ENCODE measurements at places on chromosomes 3 and 15.

- no peak for DNase-seq
These were observed at the start of gene SH3GL3 for GRCh38 chr15:83446904-83447709. Gene SH3GL3 (plus strand): TSS chr15:83447341. CDS start chr15:83447534, 193 bp downstream.

GRCh38 chr15:88648357-88649214 is 9.8 kb downstream of the ISG20 start:
- no peak for DNase-seq

- no peak for DNase-seq
These were observed 223.8 kb downstream of the ADAMTS9 start for GRCh38 chr3:64463981-64464380.

- no peak for DNase-seq
These were observed 844 bp downstream of the NR2F2 start for GRCh38 chr15:96331144-96331944.

DNA sequence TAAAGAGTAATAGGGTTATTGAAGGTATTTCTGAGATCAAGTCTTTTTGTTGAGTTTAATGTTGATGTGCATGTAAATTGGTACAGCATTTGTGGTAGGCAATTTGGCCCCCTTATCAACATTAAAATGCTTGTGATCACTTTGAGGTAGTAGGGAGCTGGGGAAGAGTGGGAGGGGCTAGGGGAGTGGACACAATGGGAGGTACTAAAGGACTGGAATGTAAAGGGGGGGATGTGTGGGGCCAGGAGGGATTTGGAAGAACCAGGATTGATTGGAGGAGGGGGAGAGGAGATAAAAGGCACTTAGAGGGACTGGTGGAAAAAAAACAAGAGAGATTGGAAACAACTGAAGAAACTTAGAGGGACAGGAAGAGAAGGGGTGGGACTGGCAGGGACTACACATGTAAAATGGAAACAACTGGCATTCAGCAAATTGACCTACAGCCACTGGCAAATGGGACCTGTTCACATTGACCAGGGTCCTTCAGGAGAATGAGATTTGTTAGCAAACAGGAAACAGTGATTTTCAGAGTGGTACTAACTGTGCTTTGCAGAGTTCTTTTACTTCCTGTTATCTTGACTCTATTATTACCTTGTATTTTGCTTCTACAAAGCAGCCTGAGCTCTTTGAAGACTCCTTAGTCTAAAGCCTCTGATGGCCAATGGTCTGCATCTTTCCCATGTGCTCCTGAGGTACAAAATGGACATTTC is 47.8 kb upstream of the ZBTB38 start:
- DNase-seq = no peak

GRCh38 chr3:150538324-150539208 is 7.7 kb downstream of the SERP1 start:
- no peak for DNase-seq

DNA sequence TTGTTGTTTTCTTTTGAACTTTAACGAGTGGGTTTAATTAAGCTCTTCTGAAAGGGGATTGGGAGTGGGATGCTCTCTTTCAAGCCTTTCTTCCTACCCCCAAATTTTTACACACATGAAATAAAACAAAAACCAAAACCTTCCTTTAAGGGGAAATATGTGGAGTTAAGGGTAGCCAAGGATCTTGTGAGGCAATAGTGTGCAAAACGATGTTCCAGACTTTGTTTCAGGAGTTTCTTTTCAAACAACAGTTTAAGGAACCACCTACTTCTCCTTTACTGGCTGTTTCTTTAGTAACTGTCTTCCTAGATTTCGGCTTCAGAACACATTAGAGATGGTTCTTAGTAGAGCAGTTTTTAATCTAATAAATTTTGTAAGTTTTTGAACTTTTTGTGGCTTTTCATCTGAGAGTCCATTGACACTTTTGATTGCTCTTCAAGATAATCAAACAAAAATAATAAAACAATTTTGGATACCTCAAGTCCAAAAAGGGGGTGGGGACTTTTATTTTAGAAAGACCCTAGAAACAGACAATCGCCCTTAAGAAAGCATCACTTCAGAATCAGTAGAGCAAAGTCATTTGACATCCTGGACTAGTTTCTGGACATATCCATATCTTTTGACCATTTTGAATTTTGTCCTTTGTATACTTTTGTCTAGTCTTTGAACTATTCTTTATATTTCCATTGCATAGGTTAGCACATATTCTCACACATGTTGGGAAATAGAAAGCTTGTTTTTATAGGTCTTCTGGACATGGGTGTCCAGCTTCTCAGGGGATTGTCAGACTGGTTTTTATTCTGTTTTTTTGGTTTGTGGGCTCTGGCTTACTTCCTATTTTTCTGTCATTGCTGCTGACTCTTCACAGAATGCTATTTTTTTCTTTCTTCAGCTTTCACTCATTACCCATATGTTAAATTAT is 6.0 kb downstream of the DIPK2A start:
- no peak for DNase-seq

GRCh38 chr3:108090049-108090700 is 656 bp downstream of the CD47 start:
- DNase-seq = peak; percentile 50

DNA sequence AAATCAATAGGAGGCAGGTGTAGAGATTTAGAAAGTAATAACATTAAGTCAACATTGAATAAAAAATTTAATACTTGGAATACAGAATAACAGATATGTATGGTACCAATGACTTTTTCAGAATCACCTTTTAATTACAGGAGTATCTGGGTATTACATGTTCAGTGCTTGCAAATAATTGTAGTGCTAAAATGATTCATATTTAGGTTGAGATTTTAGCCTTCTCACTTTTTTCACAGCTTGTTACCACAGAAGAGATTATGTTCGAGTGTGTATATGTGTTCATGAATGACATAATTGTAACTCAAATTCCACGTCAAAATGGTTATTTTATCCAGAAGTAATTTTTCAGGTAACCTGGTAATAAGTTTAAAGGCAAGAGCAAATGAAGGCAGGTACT is 187.9 kb upstream of the TBL1XR1 start:
- no peak for DNase-seq

GRCh38 chr3:111571907-111572460 is 23.2 kb downstream of the ZBED2 start:
- no peak for DNase-seq

- DNase-seq = no peak
These were observed 12.1 kb downstream of the PLXND1 start for GRCh38 chr3:129594409-129594808.

GRCh38 chr3:20250786-20251185 is 64.8 kb upstream of the SGO1 start:
- DNase-seq = no peak

- no peak for DNase-seq
These were observed 3.3 kb downstream of the VPS8 start for GRCh38 chr3:184815046-184815930.

GRCh38 chr3:95277613-95278012 is 1214.8 kb downstream of the NSUN3 start:
- DNase-seq = no peak

GRCh38 chr3:14410503-14411165 is 8.2 kb downstream of the SLC6A6 start:
- DNase-seq = no peak

GRCh38 chr15:41603941-41604911 is 45.2 kb downstream of the TYRO3 start:
- DNase-seq = no peak

DNA sequence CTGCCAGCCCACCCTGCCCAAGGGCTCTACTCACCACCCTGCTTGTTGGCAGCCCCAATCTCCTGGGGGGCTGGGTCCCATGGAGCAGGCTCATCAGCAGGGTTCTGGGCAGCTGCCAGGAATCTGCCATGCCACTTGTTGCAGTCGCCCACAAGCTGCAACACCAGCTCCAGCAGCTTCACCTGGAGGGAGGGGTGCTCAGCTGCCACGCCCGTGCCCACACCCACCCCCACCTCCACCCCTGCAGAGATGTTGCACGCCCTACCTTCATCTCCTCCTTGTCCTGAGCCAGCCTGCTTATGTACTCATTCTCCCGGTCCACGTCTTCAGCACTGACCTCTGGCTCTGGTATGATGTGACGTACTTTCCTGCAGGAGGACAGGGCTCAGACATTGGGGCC is 77.9 kb upstream of the C2CD4B start:
- DNase-seq = no peak

DNA sequence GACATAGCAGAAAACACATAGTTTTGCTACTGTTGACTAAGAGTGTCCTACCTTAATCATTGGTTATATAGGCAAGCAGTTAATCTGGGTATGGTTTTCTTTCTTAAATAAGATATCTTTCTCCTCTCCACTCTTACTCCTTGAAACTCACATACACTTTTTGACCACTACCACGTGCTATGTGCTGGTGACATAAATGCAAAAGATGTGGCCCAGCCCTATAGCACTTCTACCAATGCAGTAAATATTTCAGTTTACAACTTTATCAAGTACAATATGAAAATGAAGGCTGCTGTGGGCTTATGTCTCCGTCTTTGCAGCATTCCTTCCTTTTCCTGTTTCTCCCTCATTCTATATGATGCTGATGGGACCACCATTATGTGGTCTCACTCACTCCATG is 410.2 kb upstream of the CFAP20DC start:
- no peak for DNase-seq

- no peak for DNase-seq
These were observed 12.0 kb downstream of the PPM1L start for GRCh38 chr3:160768031-160768430.

DNA sequence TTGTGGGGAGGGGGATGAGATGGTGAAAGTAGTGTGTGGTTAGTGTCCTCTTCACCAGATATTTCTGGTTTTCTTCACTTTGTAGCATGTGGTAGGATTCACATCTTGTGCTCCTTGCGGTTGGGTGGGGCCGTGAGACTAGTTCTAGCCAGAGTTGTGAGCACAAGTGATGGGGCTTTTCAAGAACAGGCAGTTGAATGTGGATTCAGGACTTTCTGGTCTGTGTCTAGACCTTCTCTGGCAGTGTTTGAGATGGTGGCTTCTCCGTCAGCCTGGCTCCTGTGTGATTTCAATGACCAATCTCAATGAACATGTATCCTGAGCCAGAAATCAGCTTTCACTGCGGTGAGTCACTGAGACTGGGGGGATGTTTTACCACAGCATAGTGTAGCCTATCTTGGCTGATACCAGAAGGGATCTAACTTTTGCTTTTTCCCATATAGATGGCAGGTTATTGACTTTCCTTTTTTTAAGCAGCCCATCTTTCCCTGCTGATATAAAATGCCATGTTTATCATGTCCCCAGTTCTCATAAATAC is 82.6 kb downstream of the RPLP1 start:
- DNase-seq = no peak

DNA sequence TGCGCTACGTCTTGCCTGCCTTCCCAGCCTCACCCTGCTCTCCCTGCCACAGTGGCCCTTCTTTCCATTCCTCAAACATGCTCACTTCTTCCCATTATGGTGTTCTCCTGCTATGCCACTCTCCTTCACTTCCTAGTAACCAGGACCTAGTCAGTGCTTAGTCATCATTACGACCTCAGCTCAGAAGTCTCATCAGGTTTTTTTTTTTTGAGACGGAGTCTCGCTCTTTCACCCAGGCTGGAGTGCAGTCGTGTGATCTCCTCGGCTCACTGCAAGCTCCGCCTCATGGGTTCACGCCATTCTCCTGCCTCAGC is 149.5 kb downstream of the GREM1 start:
- DNase-seq = no peak

DNA sequence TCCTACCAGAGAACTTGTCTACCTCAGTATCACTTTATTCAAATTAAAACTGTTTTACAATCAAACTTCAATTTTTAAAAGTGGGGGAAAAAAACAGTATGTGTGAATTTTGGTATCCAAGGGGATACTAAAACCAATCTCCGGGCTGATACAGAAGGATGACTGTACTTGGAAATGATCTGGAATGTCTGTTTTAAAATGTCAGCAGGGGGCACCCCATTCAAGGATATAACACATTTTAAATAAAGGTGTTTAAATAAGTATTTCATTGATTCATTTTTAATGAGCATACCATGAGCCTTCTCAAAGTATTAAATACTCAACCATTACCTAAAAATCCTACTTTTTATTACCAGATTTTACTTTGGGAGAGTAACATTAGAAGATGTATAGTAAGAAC is 67.9 kb downstream of the ULK4 start:
- DNase-seq = no peak

DNA sequence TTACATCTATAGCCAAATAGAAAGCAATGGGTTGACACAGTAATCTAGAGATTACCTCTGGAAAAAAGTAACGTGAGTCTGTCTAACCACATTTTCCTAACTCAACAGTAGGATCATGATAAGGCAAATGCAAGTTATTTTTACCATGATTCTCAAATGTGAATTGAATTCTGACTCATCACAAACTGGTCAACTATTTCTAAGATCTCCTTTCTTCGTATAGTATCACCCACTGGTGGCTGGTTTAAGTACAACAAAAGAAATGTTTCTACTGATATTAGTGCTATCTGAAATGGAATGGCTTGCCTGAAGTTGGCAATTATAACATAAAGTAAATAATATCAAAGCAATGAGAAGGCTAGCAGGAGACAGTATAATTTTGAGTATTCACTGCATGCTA is 102.2 kb downstream of the ABI3BP start:
- no peak for DNase-seq

DNA sequence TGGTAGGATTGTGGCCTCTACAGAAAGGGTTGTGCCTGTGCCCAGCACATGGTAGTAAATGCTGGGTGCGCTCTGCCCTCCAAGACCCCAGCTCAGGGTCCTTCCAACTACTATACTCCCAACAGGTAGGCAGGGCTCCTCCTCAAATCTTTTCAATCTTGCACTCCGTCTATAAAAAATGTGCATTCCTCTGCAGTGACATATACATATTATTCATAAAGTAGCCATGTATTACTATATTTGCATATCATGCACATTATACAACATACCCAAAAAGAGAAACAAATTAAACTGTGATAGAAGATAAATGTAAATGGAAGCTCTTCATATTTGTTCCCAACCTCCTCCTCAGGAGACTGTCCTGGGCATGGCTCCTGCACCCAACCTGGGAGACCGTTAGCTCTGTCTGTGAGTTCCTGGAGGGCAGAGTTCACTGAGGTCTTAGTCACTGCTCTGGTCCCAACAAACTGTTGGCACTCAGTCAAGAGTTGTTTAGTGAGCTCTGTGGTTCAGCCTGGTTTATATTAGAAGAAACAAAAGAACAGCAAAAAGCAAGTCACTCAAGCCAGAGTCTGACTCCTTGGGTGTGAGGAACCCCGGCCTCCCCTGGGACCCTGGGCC is 47.7 kb upstream of the GRIP2 start:
- DNase-seq = no peak

DNA sequence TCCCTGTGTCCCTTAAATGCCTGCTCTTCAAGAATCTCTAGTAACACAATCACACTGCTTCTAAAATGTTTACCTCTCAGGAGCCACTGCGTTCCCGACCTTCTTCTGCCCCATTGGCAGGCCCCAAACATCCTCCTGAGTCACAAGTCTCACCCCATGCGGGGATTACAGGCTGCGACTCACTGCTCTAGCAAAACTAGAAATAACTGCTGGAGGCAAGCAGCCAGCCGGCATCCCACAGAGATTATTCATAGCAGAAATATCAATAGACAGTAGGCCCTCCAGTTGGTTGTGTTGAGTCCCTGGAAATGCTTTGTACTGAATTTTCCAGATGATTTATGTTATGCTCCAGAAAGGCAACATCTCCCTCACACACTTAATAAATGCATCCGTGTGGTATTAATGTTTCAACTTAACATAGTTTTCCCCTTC is 64.8 kb downstream of the RFTN1 start:
- DNase-seq = no peak

GRCh38 chr3:108477511-108478147 is 32.8 kb downstream of the MYH15 start:
- DNase-seq = peak; percentile 2

GRCh38 chr3:122299872-122300460 is 25.1 kb upstream of the CSTA start:
- DNase-seq = no peak

- no peak for DNase-seq
These were observed 24.1 kb downstream of the TOPAZ1 start for GRCh38 chr3:44265815-44266214.

GRCh38 chr3:152241142-152242017 is 27.3 kb upstream of the MBNL1 start:
- no peak for DNase-seq

Measured in stimulated activated CD8-positive, alpha-beta memory T cell treated with anti-CD3 and anti-CD28 coated beads, Interleukin-15, amount 100 ng/mL, for 4 hours (primary cell).